ENCODE measurements at places on chromosomes 12 and 14.
A peak's percentile ranks its signal among the peaks of the same experiment; 100 is the strongest.

DNA sequence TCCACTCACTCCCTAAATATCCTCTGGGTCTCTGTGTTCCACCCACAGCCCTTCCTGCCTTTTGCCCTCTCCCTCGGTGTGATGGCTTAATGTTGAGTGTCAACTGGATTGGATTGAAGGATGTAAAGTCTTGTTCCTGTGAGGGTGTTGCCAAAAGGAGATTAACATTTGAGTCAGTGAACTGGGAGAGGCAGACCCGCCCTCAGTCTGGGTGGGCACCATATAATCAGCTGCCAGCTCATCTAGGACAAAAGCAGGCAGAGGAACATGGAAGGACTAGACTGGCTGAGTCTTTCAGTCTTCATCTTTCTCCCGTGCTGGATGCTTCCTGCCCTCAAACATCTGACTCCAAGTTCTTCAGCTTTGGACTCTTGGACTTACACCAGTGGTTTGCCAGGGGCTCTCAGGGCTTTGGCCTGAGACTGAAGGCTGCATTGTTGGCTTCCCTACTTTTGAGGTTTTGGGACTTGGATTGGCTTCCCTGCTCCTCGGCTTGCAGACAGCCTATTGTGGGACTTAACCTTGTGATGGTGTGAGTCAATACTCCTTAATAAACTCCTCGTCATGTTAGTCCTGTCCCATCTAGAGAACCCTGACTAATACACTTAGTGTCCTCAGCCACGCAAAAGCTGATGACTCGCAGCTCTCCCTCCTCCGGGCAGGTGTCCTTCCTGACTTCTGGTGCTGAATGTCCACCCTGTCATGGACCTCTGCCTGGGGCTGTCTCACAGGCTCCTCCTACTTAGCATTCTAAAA is 5.9 kb downstream of the DGLUCY start:
- no peak for DNase-seq

DNA sequence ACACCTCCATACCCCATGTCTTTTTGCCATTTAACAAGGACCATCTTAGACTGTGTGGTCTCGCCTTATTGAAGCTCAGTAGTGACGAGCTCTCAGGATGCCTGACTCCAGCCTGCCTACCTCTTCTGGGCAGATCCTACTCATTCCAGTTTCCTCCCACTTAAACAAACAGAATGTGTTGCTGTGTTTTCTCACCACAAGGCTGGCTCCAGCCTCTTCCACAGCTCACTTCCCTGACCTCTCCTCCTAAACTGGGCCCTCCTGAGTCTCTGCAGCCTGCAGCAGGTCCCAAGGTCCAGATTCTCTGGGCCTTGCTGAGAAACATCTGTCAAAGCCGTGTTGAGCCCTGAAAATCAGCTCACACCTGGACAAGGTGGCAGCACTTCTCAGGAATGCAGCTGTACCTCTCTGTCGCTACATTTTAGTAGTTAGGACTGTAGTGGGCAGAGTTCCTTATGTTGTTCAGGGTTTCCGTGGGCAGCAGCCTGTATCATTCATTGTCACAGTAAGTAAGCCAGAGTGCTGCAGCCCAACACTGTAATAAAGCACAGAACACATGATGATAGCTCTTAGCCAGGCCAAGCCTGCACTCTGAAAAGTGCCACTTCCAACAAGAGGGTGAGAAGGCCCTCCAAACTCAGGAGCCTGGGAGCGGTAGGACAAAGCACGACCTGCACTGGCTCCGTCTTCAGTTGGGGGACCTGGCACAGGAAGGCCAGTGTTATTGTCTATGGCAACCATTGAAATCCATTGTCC is 68.5 kb downstream of the NKX2-1 start:
- DNase-seq = no peak

DNA sequence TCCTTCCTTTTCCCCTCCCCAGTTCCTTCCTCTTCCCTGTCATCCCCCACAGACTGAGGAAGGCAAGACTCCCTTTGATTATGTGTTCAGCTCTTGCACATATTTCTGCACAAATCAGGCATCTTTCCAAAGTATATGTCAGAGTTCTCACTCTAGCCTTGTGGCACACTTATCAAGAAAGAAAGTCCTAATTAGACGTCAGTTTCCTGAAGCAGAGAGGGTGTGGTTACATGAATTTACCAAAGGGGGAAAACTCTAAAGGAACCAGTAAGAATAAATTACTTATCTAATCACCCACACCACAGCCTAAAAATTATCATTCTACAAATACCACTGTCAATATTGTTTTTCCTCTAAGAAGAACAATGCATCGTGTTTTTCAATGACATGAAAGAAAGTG is 120.7 kb upstream of the GRIP1 start:
- DNase-seq = no peak

GRCh38 chr12:57101892-57102695 is 9.1 kb downstream of the STAT6 start:
- no peak for DNase-seq

DNA sequence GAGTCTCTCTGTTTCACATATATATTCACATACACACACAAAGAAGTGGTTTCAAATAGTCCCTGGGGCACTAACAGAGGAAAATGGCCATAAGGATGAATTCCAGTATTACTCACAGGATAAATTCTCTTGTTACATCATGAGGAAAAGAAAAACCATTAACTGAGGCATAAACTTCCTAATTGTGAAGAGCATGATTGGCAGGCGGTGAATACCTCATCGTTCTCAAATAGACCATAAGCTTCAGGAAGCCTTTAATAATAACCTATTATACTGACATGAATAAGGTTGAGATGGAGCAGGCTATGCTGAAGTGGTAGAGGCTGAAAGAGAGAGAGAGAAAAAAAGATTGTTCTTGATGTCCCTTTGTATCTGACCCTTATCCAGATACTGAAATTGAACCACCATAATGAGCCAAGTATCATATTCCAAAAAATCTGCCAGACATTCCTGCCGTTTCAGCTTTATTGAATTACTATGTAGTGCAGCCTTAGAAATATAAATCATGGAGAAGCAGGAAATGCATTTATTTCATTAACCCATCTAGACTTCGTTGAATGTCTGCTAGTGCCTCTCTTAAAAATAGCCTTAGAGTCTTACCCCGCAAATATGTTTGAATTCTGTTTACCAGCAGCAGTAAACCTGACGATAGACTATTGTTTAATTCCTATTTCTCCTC is 86.8 kb downstream of the NUAK1 start:
- DNase-seq = peak; percentile 6

GRCh38 chr12:64522316-64522715 is 70.4 kb downstream of the TBK1 start:
- DNase-seq = peak; percentile 28

DNA sequence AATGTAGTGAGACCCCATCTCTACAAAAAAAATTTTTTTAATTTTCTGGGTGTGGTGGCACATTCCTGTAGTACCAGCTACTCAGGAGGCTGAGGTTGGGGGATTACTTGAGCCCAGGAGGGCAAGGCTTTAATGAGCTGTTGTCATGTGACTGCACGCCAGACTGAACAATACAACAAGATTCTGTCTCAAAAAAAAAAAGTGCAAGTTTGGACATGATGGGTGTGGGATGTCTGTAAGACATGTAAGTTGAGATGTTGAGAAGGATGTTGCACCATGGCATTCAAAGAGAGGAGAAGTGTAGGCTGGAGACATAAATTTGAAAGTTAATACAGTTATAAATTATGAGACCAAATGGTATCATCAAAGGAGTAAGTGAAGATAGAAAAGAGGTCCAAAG is 23.5 kb downstream of the YEATS4 start:
- peak; percentile 39 for DNase-seq

- DNase-seq = no peak
These were observed 336.1 kb downstream of the RPS29 start for GRCh38 chr14:49250109-49250508.

- peak; percentile 72 for DNase-seq
These were observed at the start of gene SSPN for GRCh38 chr12:26195250-26195640. TSS of gene SSPN (plus strand) at chr12:26195573. CDS start at chr12:26195673, 100 bp downstream.

DNA sequence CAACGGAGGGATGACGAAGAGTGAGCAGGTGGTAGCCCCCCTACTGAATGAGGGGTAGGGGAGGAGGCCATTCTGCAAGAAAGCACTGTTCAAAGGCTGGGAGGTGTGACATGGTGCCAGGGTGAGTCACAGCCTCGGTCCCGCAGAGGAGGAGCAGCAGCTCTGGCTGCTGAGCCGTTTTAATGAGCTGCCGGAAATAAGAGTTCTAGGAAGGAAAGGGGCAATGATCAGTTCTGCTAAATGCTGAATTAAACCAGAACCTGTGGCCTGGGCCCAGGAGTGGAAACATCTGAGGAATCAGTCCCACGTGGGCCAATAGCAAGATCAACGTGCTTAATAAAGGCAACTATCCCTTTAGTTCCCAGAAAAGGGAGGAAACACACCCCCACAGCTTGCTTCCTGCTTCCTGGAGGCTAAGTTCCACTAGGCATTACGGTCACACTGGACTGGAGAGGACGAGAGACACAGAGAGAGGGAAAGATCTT is 3.6 kb downstream of the ABCD4 start:
- no peak for DNase-seq

GRCh38 chr14:34462132-34462893 is at the start of gene SPTSSA:
TSS of gene SPTSSA (minus strand) at chr14:34462240. CDS start at chr14:34462207, 33 bp downstream.
- peak; percentile 83 for DNase-seq

DNA sequence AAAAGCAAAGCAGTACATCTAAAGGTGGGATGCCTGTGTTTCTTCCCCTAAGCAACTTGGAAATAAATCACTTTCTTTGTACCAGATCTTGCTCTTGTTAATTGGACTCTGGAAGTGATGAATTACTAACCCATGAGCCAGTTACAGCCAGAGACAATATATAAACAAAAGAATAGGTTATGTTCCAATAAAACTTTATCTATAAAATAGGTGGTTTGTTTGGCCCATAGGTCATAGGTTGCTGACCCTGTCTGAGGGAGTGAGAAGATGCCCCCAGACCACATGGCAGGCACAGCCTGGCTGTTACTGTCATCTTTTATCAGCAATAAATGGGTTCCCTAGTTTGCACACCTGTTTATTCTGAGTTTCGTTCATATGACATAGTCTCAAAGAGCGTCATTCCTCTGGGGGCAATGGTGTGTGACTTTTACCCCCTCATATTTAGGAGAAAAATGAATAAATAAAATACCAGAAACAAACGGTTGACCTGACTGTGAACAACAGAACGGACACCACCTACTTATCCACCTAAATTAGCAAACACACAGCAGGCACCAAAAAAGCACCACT is 10.7 kb downstream of the LGMN start:
- DNase-seq = no peak

All from NCI-H2171 treated with DMSO at 0.1 percent for 48 hours (cell line).